ENCODE measurements at places on chromosomes 5 and 9.

GRCh38 chr9:88645879-88646199 lies 110.9 kb downstream of the NXNL2 start:
- no peak for DNase-seq

DNA sequence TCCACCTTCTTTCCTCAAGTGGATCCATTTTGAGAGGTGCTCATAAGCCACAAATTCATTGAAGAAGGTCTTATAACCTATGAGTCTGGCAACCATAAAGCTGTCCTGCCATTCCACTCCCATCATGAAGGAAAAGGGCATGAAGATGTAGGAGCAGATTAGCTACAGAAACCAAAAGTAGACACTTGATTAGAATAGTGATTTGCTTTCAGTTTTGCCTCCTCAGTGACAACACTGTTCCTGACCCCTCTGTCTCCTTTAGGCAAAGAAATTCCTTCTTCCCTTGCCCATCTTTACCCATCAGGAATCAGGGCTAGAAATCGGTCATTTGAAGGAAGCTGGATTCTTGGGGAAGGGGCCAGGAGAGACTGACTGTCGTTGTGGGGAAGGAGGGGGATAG lies 55.2 kb downstream of the SLC28A3 start:
- DNase-seq: no peak

DNA sequence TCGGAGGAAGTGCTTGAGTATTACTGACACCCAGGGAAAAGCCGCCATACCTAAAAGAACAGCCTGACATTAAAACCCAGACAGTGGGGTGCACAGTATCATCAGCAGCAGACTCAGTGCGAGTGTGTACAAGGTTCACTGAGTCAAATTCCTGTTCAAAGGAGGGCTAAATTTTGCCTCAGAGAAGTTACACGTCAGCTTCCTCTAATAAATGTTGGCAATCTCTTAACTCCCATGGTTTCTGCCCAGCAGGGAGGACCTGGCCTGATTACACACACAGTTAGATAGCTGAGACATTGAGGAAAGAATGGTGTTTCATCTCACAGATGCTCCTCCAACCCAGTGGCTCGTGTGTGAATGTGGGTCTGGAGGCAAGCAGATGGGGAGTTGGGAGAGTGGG lies 38.2 kb downstream of the NIPSNAP3B start:
- DNase-seq: no peak

DNA sequence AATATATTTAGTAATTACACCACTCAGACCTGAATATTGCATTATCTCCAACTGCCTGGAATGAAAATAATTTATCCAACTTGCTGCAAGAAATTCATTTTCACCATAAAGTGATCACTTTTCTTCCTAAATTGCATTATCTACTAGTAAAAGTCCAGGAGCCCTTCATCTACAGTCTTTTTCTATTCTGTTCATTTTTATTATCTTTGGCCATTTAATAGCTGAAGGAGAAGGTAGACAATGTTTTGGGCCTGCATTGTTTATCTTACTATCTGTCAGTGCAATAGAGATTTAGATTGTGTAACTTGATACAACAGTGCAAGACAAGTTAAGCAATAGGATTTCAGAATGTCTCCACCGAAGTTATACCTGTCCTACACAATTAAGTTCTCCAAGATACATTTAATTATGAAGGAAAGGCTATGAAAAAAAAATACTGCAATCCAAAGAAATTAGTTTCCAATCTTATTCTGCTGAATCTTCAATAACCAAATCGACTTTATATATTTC lies 1339.7 kb upstream of the CDH6 start:
- no peak for DNase-seq

GRCh38 chr9:112348257-112349007 lies 15.0 kb upstream of the PTBP3 start:
- no peak for DNase-seq

DNA sequence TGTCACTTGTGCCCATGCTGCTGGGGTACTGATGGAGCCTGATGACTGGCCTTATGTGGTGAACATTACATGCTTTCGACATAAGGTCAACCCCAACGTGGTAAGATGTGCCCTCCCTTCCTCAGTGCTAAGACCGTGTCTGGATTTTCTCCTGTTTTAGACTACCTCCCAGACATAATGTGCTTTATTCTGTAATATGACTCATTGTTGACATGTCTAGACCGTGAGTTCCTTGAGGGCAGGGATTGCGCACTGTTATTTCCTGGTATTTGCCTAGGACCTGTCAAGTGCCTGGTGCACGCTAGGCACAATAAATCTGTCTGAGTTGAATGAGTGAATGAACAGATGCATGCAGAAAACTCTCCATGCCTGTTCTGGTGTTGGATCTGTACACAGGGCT lies 346.0 kb downstream of the KDM4C start:
- DNase-seq: no peak

DNA sequence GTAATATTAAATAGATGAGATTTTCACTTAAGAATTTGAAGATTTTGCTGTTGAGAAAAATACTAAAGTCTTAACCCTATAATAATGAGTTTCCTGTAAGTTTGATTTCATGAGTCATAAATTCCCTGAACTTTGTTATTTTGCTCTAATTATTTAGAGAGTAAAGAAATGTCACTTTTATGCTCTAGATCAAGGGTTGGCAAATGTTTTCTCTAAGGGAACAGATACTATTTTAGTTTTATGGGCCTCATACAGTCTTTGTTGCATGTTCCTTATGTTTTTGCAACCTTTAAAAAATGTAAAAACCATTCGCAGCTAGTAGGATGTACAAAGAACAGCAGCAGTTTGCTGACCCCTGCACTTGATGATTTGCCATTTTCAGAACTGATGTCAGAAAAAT lies 480 bp upstream of the TXNDC8 start:
- no peak for DNase-seq

DNA sequence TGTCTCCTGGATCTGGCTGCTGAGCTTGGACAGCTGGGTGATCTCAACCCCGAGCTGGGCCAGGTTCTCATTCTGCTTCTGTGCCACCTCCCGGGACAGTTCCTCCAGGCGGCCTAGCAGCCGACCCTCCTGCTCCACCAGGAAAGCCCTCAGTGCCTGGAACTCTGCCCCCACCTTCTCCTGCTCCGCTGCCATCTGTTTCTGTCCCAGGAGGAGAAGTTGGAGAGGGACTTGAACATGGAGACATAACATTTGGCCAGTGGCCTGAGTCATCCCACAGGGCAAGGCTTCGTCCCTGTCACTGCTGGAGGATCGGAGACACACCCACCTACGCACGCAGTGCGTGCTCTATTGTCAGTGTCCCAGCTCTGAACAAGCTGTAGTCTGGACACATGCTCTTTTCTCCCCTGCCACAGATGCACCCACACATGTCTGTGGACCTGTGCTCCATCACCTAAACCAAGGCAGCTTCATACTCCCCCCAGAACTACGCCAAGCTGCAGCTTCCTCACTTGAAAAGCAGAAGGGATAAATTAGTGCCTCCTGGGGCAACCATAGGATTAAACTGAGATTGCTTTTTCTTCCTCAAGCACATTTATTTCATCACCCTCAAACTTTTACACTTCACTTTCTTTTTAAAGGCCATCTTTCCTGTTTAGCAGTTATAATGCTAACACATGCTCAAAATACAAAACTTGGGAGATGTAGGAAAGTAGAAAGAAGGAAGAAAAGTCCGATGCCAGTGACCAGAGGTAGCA lies 4.9 kb downstream of the TRIM7 start:
- no peak for DNase-seq

GRCh38 chr5:141663506-141663905 lies 12.3 kb upstream of the FCHSD1 start:
- DNase-seq: no peak

- no peak for DNase-seq
Measured at GRCh38 chr5:43773478-43773844, 170.5 kb downstream of the NNT start.

Measured in RKO (cell line).